ENCODE measurements at places on chromosomes 11 and 22.

DNA sequence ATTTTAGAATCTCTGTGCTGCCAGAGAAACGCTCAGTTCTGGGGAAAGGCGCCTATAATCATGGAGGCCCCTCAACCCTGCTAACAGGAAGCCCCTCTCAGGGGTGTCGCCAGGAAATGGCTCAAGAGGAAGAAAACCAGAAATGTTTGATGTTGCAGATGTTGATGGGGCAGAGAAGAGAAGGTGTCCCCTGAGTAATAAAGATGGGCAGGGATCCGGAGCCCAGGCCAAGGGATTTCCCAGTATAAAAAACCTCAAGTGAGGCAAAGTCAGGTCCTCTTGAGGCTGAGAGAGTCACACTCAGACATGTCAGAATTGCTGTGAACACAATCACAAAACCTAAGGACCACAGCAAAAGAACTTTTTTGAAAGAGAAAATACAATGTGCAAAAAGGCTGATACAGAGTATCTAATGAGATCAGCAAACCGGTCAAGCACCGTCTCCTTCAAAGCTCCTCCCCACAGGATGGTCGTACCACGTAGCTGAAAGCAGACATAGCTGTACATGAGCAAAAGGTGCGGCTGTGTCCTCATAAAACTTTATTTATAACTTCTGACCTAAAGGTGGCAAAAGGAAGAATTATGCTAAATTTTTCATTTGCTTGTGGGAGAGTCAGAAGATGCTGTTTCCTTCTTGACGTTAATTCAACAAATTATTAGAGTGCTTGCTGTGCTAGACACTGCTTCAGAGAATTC lies 12.2 kb downstream of the MOV10L1 start:
- no peak for DNase-seq

GRCh38 chr11:111399187-111400031 lies 20.3 kb upstream of the POU2AF1 start:
- no peak for DNase-seq

- DNase-seq = no peak
Observed at GRCh38 chr11:22659783-22660182, 6.6 kb upstream of the GAS2 start.

GRCh38 chr22:24105631-24106030 lies 75.7 kb upstream of the SUSD2 start:
- no peak for DNase-seq

- no peak for DNase-seq
Observed at GRCh38 chr11:126502159-126502558, 146.7 kb downstream of the ST3GAL4 start.

GRCh38 chr22:18994701-18995326 lies 58.7 kb upstream of the PRODH start:
- DNase-seq = no peak

DNA sequence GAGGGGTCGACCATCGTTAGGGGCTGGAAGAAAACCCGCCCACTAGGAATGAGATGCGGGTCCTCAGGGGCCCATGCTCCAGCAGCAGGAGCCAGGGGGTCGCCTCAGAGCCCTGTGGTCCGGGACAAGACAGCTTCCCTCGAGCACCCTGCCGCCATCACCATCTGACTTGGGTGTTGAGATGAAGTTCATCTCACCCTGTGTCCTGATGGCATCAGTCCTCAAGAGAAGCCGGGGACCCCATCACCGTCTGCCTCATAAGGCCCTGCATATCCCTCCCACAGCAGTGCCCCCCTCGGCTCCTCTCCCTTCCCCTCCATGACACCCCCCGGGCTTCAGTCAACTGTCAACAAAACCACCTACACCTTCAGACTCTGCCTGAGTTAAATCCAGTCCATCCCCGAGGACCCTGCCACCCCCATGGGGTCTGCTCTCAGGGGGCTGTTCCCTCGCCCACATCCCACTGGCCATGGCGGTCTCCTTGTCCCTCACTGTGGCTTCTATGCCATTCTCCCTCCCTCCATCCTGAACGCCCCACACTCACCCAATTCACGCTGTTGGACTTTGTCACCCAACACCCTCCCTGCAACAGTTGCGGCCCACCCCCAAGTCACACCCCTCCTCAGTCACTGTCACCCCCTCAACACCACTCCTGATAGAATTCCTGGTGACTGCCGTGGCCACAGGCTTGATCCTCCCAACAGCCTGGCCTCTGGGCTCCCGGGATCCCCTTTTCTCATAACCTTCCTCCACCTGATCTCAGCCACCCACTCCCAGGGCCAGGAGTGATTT lies 87.7 kb upstream of the RTL6 start:
- no peak for DNase-seq

DNA sequence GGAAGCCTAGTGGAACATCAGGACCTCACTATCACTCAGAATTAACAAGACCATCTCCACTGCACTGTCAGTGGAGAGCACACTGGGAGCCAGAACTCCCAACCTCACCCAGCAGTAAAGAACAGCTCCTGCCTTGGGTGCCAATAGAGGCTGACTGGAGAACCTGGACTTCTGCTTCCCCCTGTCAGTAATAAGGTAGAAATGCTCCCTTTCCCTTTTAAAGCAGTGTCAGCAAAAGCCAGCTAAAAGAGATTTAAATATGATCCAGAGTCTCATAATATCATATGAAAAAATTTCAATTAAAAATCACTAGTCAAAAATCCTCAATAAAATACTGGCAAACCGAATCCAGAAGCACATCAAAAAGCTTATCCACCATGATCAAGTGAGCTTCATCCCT lies 82.8 kb downstream of the SPATA19 start:
- DNase-seq = no peak

- no peak for DNase-seq
Observed at GRCh38 chr22:20998411-20999336, 3.2 kb downstream of the THAP7 start.

- DNase-seq = no peak
Observed at GRCh38 chr11:32884770-32885384, 7.7 kb upstream of the QSER1 start.

GRCh38 chr22:39225591-39225990 lies 19.2 kb downstream of the PDGFB start:
- DNase-seq = no peak

DNA sequence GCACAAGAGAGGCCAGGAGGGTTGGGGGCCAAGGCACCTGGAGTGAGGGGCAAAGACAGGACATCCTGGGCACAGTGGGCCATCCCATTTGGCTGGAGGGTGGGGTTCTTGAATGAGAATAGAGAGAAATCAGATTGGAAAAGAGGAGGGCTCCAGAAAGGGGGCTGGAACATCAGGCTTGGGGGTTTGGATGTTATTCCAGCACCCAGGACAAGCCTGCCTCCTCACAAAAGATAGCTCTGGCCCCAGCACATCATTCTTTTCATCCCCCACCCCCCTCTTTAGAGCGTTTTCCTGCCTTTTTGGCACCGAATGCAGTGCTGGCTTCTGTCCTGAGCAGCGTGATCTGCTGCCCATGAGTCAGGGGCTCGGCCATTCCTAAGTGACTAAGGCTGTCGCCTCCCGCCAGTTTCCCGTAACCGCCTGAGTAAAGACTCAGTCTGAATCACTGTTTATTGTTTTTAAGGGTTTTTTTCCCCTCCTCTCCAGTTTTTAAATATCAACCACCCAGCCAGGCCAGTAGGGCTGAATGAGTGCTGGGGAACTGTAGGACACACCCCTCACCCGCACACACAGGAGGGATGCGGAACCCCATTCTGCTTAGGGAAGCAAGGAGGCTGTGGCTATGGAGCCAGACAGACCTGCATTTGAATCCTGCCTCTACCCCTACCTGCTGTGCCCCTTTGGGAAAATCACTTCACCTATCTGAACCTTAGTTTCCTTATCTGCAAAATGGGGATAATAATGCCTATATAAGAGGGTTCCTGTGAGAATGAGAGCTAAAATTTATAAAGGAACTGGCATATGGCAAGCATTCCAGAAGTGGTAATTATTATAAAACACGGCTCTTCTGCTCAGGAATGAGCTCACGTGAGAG lies 32.4 kb upstream of the NAV2 start:
- no peak for DNase-seq

DNA sequence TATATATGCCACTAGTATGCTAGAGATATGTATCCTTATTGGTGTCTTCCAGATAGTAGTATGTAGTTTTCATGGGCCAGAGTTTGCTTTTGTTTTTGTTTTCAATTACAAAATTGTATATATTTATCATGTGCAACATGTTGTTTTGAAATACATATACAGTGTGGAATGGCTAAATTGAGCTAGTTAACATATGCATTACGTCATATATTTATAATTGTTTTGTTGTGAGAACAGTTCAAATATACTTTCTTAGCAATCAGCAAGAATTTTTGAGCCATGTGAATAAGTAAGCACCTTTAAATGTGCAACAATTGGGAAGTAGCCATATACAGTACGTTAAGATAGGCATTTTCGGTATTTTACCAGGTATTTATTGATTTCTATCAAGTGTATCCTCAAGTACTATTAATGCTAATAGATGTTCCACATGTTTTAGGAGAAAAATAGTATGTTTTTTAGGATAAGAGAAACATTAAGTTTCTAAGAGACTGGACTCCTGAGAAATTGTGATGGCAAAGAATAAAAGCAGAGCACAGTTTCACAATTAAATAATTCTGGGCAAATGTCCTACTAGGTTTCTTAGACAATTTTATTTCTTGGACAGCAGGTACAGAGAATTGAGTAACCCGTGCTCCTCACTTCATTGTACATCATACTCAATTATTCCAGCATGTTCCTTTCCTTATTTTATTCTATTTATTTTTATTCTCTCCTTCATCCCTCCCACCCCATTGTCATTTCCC lies 60.5 kb upstream of the SLC5A12 start:
- DNase-seq = no peak

GRCh38 chr11:114168691-114169090 lies 109.2 kb downstream of the ZBTB16 start:
- no peak for DNase-seq

- DNase-seq = no peak
Observed at GRCh38 chr11:131235328-131236298, 134.8 kb upstream of the NTM start.

DNA sequence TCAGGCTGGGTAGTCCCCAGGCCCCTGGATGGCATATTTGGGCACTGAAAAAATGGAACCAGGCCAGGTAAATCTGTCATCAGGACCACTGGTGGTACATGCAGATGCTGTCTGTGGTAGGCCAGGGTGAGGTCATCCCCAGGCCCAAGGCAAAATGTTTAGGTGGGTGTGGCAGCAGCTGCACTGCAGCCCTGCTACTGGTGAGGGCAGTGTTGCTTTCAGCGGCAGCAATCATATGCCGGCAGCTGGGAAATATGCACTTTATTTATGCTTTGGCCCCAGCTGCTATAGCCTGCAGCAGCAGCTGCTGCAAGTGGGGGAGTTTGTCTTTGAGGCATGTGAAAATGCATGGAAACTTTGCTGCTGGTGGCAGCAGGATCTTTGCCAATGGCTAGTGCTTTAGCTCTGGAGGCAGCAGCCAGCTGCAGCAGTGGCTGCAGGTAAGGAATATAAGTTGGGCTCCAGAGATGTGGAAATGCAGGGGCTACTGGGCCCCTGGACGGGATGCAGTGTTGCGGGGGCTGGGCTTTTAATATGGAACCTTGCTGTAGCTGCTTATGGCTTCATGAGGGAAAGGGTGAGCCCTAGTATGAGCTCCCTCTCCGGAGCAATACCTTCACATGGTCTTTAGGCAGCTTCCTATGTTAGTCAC lies 365.7 kb upstream of the CADM1 start:
- peak; percentile 8 for DNase-seq

DNA sequence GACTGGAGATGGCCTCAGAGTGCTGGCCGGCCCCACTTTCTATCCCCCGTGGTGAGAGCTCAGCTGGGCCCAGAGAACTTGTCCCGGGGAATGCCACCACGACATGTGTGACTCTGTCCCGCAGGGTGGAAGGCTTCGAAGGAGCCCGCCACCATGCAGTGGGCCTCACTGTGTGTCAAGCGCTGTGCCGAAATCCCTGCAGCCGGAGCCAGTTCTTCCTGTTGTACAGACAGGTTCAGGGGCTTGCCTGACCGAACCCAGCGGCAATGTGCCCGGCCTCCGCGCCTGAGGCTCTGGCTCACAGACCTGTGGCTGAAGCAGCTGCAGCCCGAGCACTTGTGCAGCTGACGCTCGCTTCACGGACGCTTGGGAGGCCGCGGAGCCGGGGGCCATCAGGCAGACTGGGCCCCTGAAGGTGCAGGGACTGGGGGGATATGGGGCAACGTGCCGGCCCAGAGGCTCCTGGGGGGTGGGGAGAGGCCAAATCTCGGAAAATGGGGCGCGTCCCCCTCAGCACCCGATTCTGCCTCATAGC lies 650 bp downstream of the PPM1F start:
- DNase-seq = peak; percentile 17

GRCh38 chr11:122383186-122383585 lies 267.2 kb upstream of the BLID start:
- no peak for DNase-seq

- no peak for DNase-seq
Observed at GRCh38 chr11:36131721-36132397, 157.4 kb downstream of the COMMD9 start.

- DNase-seq = peak; percentile 51
Observed at GRCh38 chr11:7495882-7496551, 10.7 kb downstream of the OLFML1 start.
